ENCODE measurements at places on chromosomes 13 and 19.

GRCh38 chr13:100818711-100819110, 144.1 kb upstream of the TMTC4 start:
- H3K4me1 ChIP-seq: peaks cover 26% of the 10 kb centered on the region
- no peak for DNase-seq
- no peak overlapping the region for H3K27ac ChIP-seq
- no peaks in the 10 kb centered on the region for H3K36me3 ChIP-seq

DNA sequence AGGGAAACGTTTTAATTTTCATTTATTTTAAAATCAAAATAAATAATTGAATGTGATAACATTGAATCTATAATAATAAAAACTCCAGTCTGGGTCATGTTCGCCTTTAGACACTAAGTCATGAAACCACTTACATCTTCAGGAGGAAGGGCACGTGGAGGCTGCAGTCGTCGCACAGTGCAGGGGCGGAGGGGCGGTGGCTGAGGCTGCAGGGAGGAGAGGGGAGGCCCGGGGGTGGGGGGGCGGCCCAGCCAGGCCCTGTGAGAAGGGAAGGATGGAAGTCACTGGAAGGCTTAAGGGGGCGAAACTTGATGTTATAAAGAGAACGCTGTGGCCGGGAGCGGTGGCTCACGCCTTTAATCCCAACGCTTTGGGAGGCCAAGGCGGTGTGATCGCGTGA, 14.9 kb upstream of the LATS2 start:
- H3K36me3 ChIP-seq: no peaks in the 10 kb centered on the region
- H3K4me3 ChIP-seq: no peak overlapping the region
- no peaks in the 10 kb centered on the region for H3K27me3 ChIP-seq
- no peaks in the 10 kb centered on the region for H3K4me1 ChIP-seq

- H3K4me3 ChIP-seq: no peak overlapping the region
- no peaks in the 10 kb centered on the region for H3K27me3 ChIP-seq
- DNase-seq: no peak
- peaks cover 72% of the 10 kb centered on the region for H3K36me3 ChIP-seq
- H3K4me1 ChIP-seq: no peaks in the 10 kb centered on the region
- no peak overlapping the region for H3K27ac ChIP-seq
Observed at GRCh38 chr13:72745260-72745659, 17.5 kb downstream of the BORA start.

- H3K27ac ChIP-seq: no peak overlapping the region
- H3K4me1 ChIP-seq: no peaks in the 10 kb centered on the region
- no peak overlapping the region for H3K4me3 ChIP-seq
- DNase-seq: peak; percentile 56
- H3K36me3 ChIP-seq: no peaks in the 10 kb centered on the region
- peaks cover 28% of the 10 kb centered on the region for H3K27me3 ChIP-seq
Observed at GRCh38 chr19:51784922-51785690, 9.9 kb upstream of the FPR3 start.

GRCh38 chr13:29937841-29938240, 87.4 kb upstream of the UBL3 start:
- no peak overlapping the region for H3K4me3 ChIP-seq
- H3K27ac ChIP-seq: no peak overlapping the region
- H3K4me1 ChIP-seq: no peaks in the 10 kb centered on the region
- DNase-seq: no peak
- H3K36me3 ChIP-seq: no peaks in the 10 kb centered on the region

- peak overlapping the region; percentile 67 for H3K27ac ChIP-seq
- H3K36me3 ChIP-seq: peaks cover 4% of the 10 kb centered on the region
- no peaks in the 10 kb centered on the region for H3K27me3 ChIP-seq
Observed at GRCh38 chr19:11345122-11345803, 805 bp downstream of the TMEM205 start.

GRCh38 chr13:60137911-60138560, 25.7 kb downstream of the DIAPH3 start:
- no peak overlapping the region for H3K4me3 ChIP-seq
- no peaks in the 10 kb centered on the region for H3K27me3 ChIP-seq
- no peak for DNase-seq
- no peak overlapping the region for H3K27ac ChIP-seq
- peaks cover 13% of the 10 kb centered on the region for H3K4me1 ChIP-seq

DNA sequence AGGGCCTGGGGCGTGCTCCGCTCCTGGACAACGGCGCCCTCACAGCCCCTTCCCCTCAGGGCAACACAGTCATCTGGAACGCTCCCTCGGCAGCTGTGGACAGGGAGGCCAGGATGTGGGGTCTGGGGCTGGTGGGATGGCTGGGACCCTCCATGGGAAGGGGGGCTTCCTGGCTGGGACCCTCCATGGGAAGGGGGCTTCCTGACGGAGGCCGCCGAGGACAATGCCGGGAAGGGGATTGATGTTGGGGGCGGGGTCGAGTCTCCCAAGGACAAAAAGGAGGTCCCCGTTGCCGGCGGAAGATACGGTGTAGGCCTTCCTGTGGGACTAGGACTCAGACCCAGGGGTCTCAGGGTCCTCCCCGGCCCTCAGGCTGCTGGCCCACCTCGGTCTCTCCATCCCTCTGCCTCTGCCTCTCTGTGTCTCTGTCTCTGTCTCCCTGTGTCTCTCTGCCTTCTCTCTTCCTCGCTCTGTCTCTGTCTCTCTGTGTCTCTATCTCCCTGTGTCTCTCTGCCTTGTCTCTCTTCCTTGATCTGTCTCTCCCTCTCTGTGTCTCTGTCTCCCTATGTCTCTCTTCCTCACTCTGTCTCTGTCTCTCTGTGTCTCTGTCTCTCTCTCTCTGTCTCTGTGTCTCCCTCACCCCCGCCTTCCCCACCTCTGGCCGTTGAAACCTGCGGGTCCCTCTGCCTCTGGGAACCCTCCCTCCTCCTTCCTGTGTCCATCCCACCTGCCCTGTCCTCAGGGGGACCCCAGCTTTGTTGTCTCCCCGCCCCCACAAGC, 2.7 kb upstream of the MADCAM1 start:
- no peak for DNase-seq
- no peaks in the 10 kb centered on the region for H3K4me1 ChIP-seq
- H3K27me3 ChIP-seq: peaks cover 15% of the 10 kb centered on the region
- no peak overlapping the region for H3K4me3 ChIP-seq

- no peaks in the 10 kb centered on the region for H3K4me1 ChIP-seq
- no peaks in the 10 kb centered on the region for H3K27me3 ChIP-seq
- peak within 1 kb of the TSS; percentile 88 for H3K27ac ChIP-seq
- H3K4me3 ChIP-seq: peak within 1 kb of the TSS; percentile 85
Observed at GRCh38 chr19:12551060-12551832, at the start of gene ZNF564. TSS of gene ZNF564 (minus strand) at chr19:12551482. CDS start at chr19:12551332, 150 bp downstream.

GRCh38 chr13:94753327-94753726, 41.0 kb upstream of the SOX21 start:
- H3K27me3 ChIP-seq: no peaks in the 10 kb centered on the region
- no peaks in the 10 kb centered on the region for H3K36me3 ChIP-seq
- H3K4me1 ChIP-seq: no peaks in the 10 kb centered on the region
- no peak overlapping the region for H3K4me3 ChIP-seq
- DNase-seq: no peak

- no peaks in the 10 kb centered on the region for H3K27me3 ChIP-seq
- H3K4me1 ChIP-seq: no peaks in the 10 kb centered on the region
- H3K36me3 ChIP-seq: no peaks in the 10 kb centered on the region
Observed at GRCh38 chr13:107819071-107819470, 396.3 kb downstream of the LIG4 start.

GRCh38 chr13:108786456-108787200, 157.2 kb downstream of the MYO16 start:
- H3K27ac ChIP-seq: no peak overlapping the region
- no peak overlapping the region for H3K4me3 ChIP-seq
- no peaks in the 10 kb centered on the region for H3K27me3 ChIP-seq
- no peaks in the 10 kb centered on the region for H3K36me3 ChIP-seq

GRCh38 chr13:59391696-59392095, 772.0 kb downstream of the DIAPH3 start:
- H3K4me1 ChIP-seq: peaks cover 23% of the 10 kb centered on the region
- no peaks in the 10 kb centered on the region for H3K36me3 ChIP-seq
- H3K4me3 ChIP-seq: no peak overlapping the region

GRCh38 chr13:113537909-113538688, 46.5 kb upstream of the TFDP1 start:
- no peak overlapping the region for H3K4me3 ChIP-seq
- H3K4me1 ChIP-seq: no peaks in the 10 kb centered on the region
- no peaks in the 10 kb centered on the region for H3K27me3 ChIP-seq
- DNase-seq: no peak

DNA sequence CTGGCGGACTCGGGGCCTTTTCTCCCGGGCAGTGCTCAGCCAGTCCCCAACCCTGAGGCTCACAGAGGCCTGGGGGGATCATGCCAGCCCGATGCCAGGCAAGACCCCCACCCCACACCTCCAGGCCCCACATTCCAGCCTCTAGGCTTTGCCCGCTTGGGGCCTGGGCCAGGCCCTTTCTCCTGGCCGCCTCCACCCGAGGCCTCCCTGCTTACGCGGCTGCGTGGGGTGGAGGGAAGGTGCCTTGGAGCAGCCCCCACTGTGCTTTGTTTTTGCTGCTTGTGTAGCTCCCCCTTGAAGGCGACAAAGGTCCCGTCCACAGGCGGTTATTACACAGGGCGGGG, 38.4 kb downstream of the SMIM24 start:
- no peak overlapping the region for H3K4me3 ChIP-seq
- no peak for DNase-seq
- peak overlapping the region; percentile 23 for H3K27ac ChIP-seq
- no peaks in the 10 kb centered on the region for H3K27me3 ChIP-seq
- H3K36me3 ChIP-seq: peaks cover 38% of the 10 kb centered on the region

DNA sequence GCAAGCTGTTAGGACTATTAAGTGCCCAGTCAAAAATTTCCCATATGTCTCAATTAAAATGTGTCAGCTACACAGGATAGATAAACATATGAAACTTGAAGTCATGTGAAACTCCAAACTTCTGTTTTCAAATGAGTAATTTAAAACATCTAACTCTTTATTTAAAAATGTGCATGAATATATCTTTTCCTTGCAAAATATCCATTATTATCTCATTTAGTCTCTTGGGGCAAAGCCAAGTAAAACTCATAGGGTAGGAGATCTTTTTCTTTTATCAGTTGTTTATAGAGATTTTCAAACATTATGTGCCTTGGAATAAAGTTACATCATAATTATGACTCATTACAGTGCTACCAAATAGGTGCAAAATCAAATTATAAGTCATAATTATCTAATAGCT, 2020.1 kb upstream of the PRR20A start:
- H3K27me3 ChIP-seq: no peaks in the 10 kb centered on the region
- H3K36me3 ChIP-seq: no peaks in the 10 kb centered on the region
- no peak overlapping the region for H3K4me3 ChIP-seq
- H3K27ac ChIP-seq: no peak overlapping the region
- no peaks in the 10 kb centered on the region for H3K4me1 ChIP-seq

- no peak overlapping the region for H3K4me3 ChIP-seq
- H3K4me1 ChIP-seq: peaks cover 4% of the 10 kb centered on the region
- H3K27ac ChIP-seq: no peak overlapping the region
- no peak for DNase-seq
- H3K36me3 ChIP-seq: no peaks in the 10 kb centered on the region
Observed at GRCh38 chr13:19606737-19607136, 26.7 kb upstream of the MPHOSPH8 start.

GRCh38 chr13:40772765-40773473, 1.9 kb upstream of the MRPS31 start:
- H3K4me3 ChIP-seq: no peak overlapping the region
- no peaks in the 10 kb centered on the region for H3K27me3 ChIP-seq
- H3K27ac ChIP-seq: no peak overlapping the region

- no peaks in the 10 kb centered on the region for H3K36me3 ChIP-seq
- H3K27me3 ChIP-seq: no peaks in the 10 kb centered on the region
- H3K27ac ChIP-seq: no peak overlapping the region
- H3K4me1 ChIP-seq: no peaks in the 10 kb centered on the region
- DNase-seq: peak; percentile 11
Observed at GRCh38 chr13:31413516-31413915, 213.7 kb downstream of the B3GLCT start.

DNA sequence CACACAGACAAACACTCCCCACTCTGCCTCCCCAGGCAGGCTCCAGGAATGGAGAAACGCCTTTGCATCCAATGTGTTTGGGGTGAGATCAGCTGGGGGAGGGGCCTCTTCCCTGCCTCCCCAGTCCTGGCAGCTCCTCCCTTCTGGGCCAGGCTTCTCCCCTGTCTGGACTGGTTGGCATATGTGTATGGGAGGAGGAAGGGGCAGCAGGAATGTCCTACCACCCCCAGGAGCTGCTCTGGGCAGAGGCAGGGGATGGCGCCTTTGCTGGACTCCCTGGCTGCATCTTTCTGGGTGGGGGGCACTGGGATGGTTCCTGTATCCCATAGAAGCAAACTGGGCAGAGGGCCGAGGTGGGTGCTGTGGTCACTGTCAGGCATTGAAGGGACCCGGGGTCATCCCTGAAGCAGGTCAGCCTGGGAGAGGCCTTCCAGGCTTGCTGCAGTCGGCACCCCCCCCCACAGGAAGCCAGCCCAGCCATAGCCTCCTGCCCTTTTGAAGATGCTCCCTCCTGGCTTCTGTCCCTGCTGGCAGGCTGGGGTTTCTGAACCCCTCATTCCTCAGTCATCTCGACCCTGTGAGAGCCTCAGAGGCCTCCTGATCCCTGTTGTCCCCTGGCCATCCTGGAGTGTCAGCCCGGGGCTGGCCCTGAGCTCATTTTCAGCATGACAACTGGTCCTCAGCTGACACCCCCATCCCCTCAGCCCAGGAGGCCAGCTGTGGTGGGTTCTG, 21.2 kb upstream of the SLC7A10 start:
- H3K4me3 ChIP-seq: no peak overlapping the region
- H3K27ac ChIP-seq: no peak overlapping the region
- H3K36me3 ChIP-seq: no peaks in the 10 kb centered on the region
- no peaks in the 10 kb centered on the region for H3K27me3 ChIP-seq

- no peak overlapping the region for H3K4me3 ChIP-seq
- peaks cover 63% of the 10 kb centered on the region for H3K27me3 ChIP-seq
- no peaks in the 10 kb centered on the region for H3K4me1 ChIP-seq
- H3K27ac ChIP-seq: no peak overlapping the region
- no peak for DNase-seq
- no peaks in the 10 kb centered on the region for H3K36me3 ChIP-seq
Observed at GRCh38 chr19:51468545-51468920, 9.8 kb upstream of the CEACAM18 start.

- no peak overlapping the region for H3K4me3 ChIP-seq
- H3K27me3 ChIP-seq: no peaks in the 10 kb centered on the region
- no peak for DNase-seq
- no peak overlapping the region for H3K27ac ChIP-seq
Observed at GRCh38 chr13:30744681-30745077, 9.3 kb downstream of the ALOX5AP start.

DNA sequence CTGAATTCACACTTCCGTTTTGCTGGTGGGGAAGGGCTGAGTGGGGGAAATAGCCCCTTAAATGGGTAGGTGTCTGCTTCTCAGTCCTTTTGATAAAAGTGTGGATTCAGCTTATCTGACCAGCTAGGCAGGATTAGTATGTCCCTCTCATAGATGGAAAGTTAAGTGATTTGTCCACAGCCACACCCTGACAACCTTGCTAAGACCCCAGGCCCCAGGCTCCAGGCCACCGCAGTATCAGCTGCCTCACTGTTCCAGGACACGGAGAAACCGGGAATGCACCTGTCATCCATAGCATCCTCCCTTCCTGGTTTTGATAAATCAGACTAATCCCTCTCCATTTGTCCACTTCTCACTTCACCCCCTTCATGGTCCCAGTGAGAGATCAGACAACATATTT, 197.7 kb downstream of the USP12 start:
- H3K4me3 ChIP-seq: no peak overlapping the region
- H3K27me3 ChIP-seq: no peaks in the 10 kb centered on the region
- H3K27ac ChIP-seq: no peak overlapping the region
- DNase-seq: no peak
- H3K36me3 ChIP-seq: no peaks in the 10 kb centered on the region

All from A673 (cell line).